Activated T-cell treated with anti-CD3 and anti-CD28 coated beads, Interleukin-2, amount 50 U/mL, for 72 hours (primary cell): ENCODE measurements at places on chromosomes 3 and 15. TPM values are rescaled to one million over a fixed set of nuclear protein-coding genes. Genes with fewer than 3 reads are reported as not detected.

The NR1I2 gene
- 0.17 TPM for total RNA-seq

The SEMA3G gene
- 0.36 TPM for total RNA-seq

The GOLGA6A gene
- 0.53 TPM for total RNA-seq

The CACNA2D3 gene
- total RNA-seq: not detected

The SAMD7 gene
- not detected for total RNA-seq

The TBL1XR1 gene
- total RNA-seq: 240 TPM

The IGF1R gene
- 40.1 TPM for total RNA-seq

The ANKDD1A gene
- total RNA-seq: 7.2 TPM

The ZBTB20 gene
- total RNA-seq: 19.8 TPM

The MAGEF1 gene
- 28.1 TPM for total RNA-seq

The CPNE9 gene
- total RNA-seq: 0.46 TPM

The PLSCR5 gene
- total RNA-seq: not detected

The MAP6D1 gene
- 1.4 TPM for total RNA-seq

The DAZL gene
- total RNA-seq: not detected

The NMB gene
- 3.6 TPM for total RNA-seq

The MESP2 gene
- total RNA-seq: not detected

The IL17RC gene
- 0.41 TPM for total RNA-seq

The PCLAF gene
- total RNA-seq: 70.6 TPM
